Thoracic aorta (tissue), 2 donors: ENCODE measurements at places on chromosomes 2 and 18. TPM values are rescaled to one million over a fixed set of nuclear protein-coding genes. Genes with fewer than 3 reads are reported as not detected.

The ARHGAP25 gene
- 14.5 TPM for total RNA-seq

The EFHD1 gene
- 111 TPM for total RNA-seq

The NR4A2 gene
- total RNA-seq, result 4.4 TPM

The CD226 gene
- total RNA-seq, result 3.7 TPM

The DRC1 gene
- total RNA-seq, result not detected

The ERBB4 gene
- 29.3 TPM for total RNA-seq

The ZNF521 gene
- 17.2 TPM for total RNA-seq

The MOGAT1 gene
- not detected for total RNA-seq

The PTGR3 gene
- total RNA-seq, result 11.2 TPM

The CHAC2 gene
- total RNA-seq, result 1.5 TPM

The SERTAD2 gene
- 17.9 TPM for total RNA-seq

The TRAPPC8 gene
- total RNA-seq, result 25.7 TPM

The SP140L gene
- total RNA-seq, result 11.4 TPM

The TXNDC2 gene
- 8.8 TPM for total RNA-seq

The ZNF2 gene
- total RNA-seq, result 2.3 TPM

The ECEL1 gene
- 1.6 TPM for total RNA-seq

The CTLA4 gene
- 1.4 TPM for total RNA-seq
